Activated CD8-positive, alpha-beta T cell treated with anti-CD3 and anti-CD28 coated beads for 36 hours (primary cell): ENCODE measurements at places on chromosomes 6 and 20. TPM values are rescaled to one million over a fixed set of nuclear protein-coding genes. Genes with fewer than 3 reads are reported as not detected.

DNA sequence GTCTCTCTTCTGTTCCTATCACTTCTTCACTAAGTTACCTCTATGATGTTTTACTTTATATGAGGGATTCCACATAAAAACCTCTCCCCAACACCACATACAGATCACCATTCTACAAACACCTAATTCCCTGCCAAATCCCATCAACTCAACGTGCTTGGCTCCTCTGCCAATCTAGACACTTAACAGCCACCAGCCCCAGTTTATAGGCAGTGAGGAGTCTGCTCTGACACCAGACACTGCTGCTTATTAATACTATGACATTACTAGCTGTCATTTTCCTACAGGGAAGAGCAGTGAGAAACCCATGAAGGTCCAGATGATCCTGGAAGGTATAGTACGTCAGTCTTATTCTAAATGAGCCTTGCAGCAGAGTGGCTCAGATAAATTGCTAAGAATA lies 104.3 kb downstream of the CHD6 start:
- DNase-seq, result no peak

LCA5 gene
- 0.07 TPM for total RNA-seq

DNA sequence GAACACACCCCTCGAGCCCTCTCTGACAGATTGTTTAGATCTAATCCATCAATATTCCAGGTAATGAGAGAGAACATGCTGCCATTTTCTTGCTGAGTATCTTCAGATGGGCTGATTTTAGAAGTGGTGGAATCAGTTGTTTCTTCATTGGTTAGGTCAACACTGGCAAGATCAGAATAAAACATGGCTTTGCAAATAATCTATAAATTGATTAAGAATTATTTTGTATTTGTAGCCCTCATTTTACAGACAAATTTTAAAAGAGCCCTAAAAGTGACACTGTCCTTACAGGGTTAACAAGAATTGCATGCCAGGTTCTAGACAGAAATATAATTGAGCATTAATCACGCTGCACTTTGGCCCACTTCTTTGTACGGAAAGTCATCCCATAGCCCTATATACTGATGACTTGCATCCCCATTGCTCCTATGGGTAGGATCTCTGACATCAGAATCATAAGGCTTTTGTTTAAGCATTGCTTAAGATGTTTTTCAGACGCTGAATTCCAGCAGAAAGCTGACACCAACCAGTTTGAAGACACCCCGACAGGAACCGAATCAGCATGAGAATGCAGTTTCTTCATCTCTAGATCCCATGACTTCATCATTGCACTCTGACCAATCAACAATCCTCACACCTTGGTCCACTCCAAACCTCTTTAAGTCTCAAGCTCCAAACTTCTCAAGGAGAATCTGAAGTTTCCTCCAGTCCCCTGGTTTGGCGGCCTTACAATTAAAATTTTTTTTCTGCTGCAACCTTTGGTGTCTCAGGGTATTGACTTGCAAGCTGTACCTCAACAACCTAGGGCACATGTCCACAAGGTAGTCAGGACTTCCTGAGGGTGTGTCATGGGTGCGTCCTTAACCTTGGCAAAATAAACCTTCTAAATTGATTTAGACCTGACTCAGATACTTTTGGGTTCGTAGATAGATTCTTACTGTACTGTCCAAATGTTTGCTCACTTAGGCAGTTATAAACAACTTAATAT lies 7.8 kb downstream of the TDP2 start:
- no peak for DNase-seq

DNA sequence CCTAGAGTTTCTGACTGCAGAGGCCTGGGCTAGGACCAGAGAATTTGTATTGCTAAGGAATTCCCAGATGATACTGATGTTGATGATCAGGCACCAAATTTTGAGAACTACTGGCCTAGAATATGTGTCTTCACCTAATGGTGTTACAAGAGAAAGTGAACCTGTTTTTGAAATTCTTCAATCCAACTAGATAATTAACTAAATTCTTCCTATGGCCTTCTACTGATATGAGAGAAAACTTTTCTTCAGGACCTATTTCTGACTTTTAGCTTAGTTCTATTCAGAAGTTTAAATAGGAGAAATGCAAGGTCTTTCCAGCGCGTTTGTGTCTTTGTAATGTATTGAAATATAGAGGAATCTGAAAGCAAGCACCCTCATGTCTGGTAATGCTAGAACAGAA lies 7.3 kb downstream of the NKAIN2 start:
- DNase-seq, result no peak

- no peak for DNase-seq
Measured at GRCh38 chr6:158568549-158568948, 8.7 kb downstream of the TMEM181 start.

GRCh38 chr6:158022749-158023596 lies 41.3 kb downstream of the SYNJ2 start:
- no peak for DNase-seq

GRCh38 chr6:36683145-36683655 lies 4.7 kb downstream of the CDKN1A start:
- no peak for DNase-seq

DNA sequence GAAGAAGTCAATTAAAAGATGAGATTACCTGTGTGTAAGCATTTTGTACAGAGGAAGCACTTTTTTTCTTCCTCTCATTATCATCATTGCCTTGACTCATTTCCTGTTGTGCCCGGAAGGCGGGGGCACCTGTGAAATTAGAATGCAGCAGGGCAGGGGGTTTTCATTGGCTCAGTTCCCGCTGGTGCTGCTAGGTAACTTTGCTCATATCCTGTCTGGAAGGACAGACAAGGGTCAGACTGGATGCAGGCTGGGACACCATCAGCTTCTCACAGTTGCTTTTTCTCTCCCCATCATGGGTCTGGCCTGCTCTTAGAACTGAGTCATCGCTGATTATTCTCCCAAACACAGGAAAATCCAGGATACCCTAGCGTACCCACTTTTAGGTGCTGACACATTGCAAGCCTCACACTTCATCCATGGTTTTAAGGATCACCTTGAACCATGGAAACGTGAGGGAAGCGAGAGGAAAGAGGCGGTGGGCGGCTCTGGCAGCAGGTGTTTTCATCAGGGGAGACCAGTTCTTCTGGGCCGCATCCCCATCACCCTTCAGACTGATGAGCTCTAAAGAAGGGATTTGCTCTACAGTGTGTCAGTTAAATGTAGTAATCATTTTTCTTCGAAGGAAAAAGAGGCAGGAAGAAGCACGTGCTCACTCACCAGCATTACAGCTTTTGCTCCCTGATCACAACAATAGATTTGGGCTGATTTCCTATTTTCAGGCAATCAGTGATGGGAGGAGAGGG lies 195.7 kb upstream of the SASH1 start:
- DNase-seq, result peak; percentile 86

GRCh38 chr20:32205843-32206759 lies 1.4 kb downstream of the PLAGL2 start:
- peak; percentile 34 for DNase-seq

SEL1L2 gene
- not detected for total RNA-seq

DNA sequence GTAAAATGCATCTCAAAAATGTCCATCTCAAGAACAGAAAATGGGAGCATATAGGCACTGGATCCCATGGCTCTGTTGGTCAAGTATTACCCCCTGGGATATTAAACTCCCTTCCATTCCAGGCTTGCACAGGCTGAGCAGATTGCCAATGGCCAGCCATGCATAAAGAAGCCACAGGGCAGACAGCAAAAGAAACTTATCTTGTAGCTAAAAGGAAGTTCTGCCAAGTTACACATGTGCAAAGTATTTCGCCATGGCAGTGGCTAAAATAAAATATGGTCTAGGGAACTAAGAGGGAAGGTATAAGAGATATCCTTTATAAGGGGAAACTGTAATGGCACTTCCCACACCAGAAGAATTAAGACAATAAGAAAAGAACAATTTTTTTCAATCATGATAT lies 415.6 kb upstream of the BTBD3 start:
- no peak for DNase-seq
